CD14-positive monocyte (primary cell): ENCODE measurements at places on chromosomes 3 and 15.

GRCh38 chr3:186003610-186004009, 65.8 kb upstream of the TRA2B start:
- DNase-seq, result no peak

GRCh38 chr3:141875374-141875892, 1.0 kb upstream of the ATP1B3 start:
- DNase-seq, result peak; percentile 72

- no peak for DNase-seq
Measured at GRCh38 chr3:136637176-136637575, 115.0 kb downstream of the STAG1 start.

- no peak for DNase-seq
Measured at GRCh38 chr3:64586952-64587351, 100.8 kb downstream of the ADAMTS9 start.

- DNase-seq, result no peak
Measured at GRCh38 chr3:124246949-124247348, 255.0 kb upstream of the ROPN1 start.

DNA sequence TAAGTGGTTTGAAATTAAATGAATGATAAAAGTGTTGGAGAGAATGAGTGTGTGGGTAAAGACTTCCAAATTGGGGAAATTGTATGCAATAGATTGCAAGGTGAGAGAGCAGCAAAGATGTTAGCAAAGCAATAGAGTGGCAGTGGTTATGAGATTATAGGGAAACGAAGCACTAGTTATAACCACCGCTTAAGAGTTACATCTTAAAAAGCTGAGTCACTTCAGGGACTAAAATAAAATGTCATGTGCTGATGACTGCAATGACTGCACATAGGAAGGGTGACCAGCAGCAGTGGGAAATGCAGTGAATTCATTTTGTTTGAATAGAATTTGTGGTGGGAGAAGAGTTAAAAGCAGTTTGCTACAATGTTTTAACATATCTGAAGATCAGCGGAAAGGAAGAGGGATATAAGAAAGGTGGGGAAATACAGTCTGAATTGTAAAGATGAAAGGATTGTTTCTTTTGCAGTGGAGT, 127.3 kb downstream of the RAP2B start:
- peak; percentile 90 for DNase-seq
